ENCODE measurements at places on chromosomes 16 and 17. TPM values are rescaled to one million over a fixed set of nuclear protein-coding genes. Genes with fewer than 3 reads are reported as not detected.

DNA sequence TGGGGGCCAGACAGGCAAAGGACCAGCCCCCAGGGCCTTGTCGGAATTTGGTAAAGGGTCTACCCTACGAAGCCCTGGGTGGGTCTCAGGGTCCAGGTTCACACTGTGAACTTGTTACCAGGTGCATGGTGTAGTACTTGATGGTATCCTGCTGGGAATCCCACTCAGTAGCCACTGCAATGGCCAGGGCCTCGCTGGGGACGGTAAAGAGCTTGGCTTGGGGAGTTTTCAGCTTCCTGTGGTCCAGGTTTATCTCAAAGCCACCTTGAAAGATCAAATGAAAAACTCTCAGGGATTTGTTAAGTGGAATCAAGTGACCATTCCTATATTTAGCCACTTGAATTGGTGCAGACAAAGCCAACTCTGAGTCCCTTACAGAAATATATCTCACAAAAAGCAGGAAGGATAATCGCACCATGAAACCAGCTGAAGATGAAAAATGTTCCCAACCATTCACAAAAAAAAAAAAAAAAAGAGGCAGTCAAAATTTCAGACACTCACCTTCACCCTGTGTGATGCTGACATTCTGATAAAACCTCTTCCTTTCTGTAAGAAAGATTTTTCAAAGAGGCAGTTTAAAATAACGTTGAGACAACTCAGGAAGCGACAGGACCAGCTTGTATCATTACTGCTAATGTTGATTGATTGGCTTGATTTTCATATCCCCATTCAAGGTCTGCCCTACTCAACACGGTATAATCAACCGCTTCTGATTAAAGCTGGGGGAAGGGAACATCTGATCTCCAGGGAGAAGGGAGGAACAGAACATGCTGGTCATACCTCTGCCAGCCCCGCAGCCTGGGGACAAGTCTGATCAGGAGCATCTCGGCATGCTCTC, 10.6 kb downstream of the ATPAF2 start:
- no peak for DNase-seq
- no peak overlapping the region for H3K27ac ChIP-seq
- H3K36me3 ChIP-seq, result peaks cover 18% of the 10 kb centered on the region
- peaks cover 13% of the 10 kb centered on the region for H3K4me1 ChIP-seq
- H3K27me3 ChIP-seq, result no peaks in the 10 kb centered on the region
- no peak overlapping the region for H3K4me3 ChIP-seq

PIGQ gene
- total RNA-seq, result 61.4 TPM

GRCh38 chr16:49652456-49653172, 203.3 kb downstream of the ZNF423 start:
- H3K27me3 ChIP-seq, result no peaks in the 10 kb centered on the region
- no peak overlapping the region for H3K27ac ChIP-seq
- H3K4me1 ChIP-seq, result no peaks in the 10 kb centered on the region
- DNase-seq, result no peak
- no peaks in the 10 kb centered on the region for H3K36me3 ChIP-seq

METRNL gene
- total RNA-seq, result 6.2 TPM

SLC5A2 gene
- total RNA-seq, result 2.8 TPM

DNA sequence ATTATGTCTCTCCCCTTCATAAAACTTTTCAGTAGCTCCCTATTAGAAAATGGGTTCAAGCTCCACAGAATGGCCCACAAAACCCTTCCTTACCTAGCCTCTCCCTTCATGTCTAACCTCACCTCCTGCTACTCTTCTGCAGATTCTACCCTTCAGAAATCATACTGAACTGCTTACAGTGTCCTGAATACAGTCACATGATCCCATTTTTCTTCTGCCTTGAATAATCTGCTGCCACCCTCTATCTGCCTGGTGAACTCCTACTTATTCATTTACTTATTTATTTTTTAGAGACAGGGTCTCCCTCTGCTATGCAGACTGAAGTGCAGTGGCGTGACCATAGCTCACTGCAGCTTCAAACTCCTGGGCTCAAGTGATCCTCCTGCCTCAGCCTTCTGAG, 15.0 kb downstream of the LASP1NB start:
- no peaks in the 10 kb centered on the region for H3K4me1 ChIP-seq
- H3K27ac ChIP-seq, result no peak overlapping the region
- H3K4me3 ChIP-seq, result no peak overlapping the region
- no peaks in the 10 kb centered on the region for H3K36me3 ChIP-seq
- DNase-seq, result no peak
- no peaks in the 10 kb centered on the region for H3K27me3 ChIP-seq

GAS2L2 gene
- not detected for total RNA-seq

DNA sequence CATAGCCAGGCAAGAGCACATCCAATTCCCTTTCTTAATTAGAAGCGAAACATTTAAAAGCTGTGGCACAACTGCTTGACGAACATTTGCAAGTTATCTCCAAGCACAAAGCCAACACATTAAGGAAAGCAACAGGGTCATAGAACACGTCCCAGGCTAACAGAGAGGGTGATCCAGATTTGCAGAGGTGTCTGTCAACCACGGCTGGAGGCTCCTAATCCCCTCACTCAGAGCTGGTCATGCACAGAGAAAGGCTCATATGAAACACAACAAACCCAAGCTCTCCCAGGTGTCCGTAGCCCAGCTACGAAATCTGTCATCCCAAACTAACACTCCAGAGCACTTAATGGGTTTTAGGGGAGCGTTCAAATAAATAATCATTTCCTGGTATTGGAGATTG, 276.1 kb downstream of the SLC39A11 start:
- no peaks in the 10 kb centered on the region for H3K4me1 ChIP-seq
- H3K27ac ChIP-seq, result no peak overlapping the region
- no peaks in the 10 kb centered on the region for H3K36me3 ChIP-seq
- no peaks in the 10 kb centered on the region for H3K27me3 ChIP-seq

Measured in CD4-positive, alpha-beta memory T cell (primary cell).